ENCODE measurements at places on chromosomes 16 and 17.
A peak's percentile ranks its signal among the peaks of the same experiment; 100 is the strongest.

DNA sequence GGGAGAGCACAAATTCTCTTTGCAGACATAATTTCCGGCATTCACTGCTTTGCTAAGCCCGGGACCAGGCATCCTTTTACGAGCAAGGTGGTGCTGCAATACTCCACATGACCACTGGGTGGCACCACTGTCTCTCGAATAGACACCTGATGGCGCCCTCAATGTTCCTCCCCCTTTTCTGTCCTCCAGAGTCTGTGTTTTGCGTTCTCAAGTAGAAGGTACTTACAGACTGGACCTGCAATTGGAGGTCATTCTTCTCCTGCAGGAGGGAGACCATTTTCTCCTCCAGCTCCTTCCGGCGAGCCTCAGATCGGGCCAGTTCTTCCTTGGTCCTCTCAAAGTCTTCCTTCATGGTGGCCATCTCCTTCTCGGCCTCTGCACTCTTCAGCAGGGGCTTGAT, 45.2 kb downstream of the MYH13 start:
- DNase-seq = peak; percentile 42

DNA sequence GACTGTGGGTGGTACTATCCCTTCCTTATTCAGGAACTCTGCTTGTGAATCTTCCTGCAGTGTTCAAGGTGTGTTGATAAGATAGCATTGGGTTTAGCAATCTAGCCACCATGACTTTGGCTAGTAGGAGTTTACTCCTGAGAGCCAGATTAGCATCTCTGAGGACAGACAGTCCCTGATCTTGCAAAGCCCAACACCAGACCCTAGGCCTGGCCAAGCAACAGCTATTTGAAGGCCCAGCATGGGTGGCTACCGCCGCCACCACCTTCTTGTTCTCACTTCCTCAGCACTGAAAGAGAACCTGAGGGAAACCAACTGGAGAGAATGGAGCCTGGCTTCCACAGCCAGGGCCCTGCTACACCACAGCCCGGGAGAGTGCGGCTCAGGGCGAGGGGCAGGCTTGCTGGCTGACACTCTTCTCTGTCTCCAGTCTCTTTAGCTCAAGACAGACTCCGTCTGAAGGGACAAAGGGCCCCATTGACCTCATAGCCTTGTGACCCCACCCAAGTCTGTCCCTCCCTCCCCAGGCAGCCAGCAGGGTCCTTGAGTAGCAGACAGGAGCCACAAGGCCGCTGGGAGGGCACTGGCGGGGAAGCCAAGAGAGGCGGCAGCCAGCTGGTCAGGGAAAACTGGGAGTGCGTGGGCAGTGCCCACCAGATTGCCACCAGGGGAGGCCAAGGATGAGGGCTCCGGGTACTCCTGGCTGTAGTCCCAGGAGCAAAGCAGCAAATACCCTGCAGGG, 10.9 kb upstream of the ARHGAP23 start:
- no peak for DNase-seq

DNA sequence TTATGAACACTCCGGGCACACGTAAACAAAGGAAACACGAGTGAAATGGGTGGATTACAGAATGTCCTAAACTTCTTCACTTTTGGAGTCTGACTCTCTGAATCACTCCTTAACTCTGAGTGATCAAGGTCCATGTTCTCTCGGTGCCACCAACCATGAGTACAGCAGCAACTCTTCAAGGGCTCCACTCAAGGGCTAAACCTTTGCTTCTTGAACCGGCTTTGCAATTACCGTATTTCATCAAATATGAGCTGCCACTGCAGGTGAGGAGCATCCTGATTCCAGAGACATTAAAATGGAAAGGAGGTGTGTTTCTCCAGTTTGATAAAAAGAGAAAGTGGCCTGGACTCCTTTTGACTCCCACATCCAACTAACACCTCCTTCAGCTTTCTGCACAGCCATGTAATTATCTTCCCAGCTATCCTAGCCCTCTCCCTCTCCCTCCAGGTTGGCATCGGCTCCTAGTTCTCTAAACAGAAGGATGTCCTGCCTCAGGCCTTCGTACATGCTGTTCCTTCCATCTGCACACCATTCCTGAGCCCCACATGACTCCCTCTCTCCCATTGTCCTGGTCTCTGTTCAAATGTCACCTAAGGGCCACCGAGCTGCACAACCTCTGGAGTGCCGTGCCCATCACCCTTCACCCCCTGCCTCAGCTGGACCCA, 61.4 kb downstream of the ZDHHC7 start:
- no peak for DNase-seq

- no peak for DNase-seq
These were observed 172.4 kb downstream of the ABCA8 start for GRCh38 chr17:68782789-68783188.

- no peak for DNase-seq
These were observed 147.0 kb downstream of the SLC39A11 start for GRCh38 chr17:72945473-72945872.

DNA sequence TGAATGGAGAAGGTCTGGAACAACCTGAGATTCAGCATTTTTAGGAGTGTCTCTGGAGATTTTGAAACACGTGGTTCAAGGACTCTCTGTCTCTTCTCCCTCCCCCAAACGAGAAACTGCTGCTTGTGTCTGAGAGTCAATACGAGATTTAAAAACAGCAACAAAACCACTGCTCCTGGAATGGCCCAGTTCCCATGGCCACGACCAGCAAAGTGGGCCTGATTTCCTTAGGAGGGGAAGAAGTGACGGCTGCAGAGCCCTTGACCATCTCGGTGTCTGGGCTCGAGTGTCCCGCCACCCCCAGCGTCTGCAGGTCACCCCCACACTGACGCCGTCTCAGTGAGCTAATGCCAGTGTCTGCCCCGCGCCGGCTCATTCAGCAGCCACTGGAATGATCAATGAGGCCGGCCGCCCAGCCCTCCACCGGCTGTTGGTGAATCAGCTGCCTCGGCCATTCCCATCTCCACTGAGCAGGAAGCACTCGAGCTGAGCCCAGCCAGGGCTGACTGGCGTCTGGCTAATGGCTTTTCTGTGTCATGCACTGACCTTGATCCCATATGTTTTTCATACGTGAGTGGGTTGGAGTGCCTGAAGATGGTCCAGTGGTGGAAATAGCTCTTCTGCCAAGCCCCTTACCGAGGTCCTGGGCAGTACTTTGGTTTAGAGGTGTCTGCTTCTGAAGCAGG, 151.8 kb downstream of the PITPNC1 start:
- no peak for DNase-seq

DNA sequence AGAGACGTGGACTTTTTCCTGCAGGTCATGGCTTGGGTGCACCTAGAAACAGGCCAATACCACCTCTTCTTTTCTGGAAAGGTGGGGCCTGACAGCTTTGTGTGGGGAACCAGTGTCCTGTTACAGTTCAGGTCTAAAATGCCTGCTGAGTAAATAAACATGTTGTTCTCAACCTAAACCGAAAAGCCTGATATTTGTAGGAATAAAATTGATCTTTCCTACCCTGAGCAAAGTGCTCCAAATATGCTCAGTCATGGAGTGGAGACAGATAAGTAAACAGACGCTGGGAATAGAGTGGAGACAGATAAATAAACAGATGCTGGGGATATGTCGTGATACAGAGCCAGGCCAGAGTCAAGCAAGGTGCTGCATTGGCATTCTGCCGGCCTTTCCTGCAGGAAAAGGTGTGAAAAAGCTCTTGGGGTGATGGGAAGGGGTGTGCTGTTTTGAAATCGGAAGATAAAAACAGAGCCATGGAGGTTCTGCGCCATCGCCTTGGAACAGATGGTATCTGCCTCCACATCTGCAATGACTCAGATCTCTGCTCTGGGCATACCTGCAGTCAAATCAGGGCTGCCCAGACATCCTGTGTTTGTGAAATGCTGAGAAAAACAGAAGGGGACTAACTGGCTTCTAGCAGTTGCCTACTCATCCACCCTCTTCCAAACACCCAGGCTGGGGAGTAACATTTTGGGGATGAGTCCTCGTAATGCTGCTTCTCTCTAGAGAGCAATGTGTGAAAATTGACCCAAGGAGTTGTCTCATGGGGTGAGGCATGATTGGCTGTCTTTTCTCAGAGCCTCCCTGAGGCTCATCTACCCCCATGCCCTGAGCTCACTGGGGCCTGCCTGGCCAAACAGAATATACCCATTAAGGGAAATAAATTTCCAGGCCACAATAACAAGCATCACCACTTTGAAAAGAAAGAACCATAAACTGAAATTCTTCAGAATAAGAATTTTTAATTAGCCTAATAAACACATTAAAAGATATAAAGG, 16.8 kb upstream of the TRPV2 start:
- no peak for DNase-seq

GRCh38 chr16:20750558-20750957, 8.9 kb upstream of the THUMPD1 start:
- DNase-seq = no peak

GRCh38 chr17:66152756-66153155, 39.2 kb downstream of the CEP112 start:
- no peak for DNase-seq

- no peak for DNase-seq
These were observed 85.4 kb downstream of the GAS7 start for GRCh38 chr17:10112962-10113361.
